ENCODE measurements at places on chromosomes 4 and X.

GRCh38 chrX:3639236-3639635 lies 74.2 kb downstream of the PRKX start:
- no peak for DNase-seq

- DNase-seq: no peak
Measured at GRCh38 chrX:107713543-107714205, 61.9 kb downstream of the TSC22D3 start.

- DNase-seq: no peak
Measured at GRCh38 chrX:119008110-119008744, 33.8 kb downstream of the LONRF3 start.

DNA sequence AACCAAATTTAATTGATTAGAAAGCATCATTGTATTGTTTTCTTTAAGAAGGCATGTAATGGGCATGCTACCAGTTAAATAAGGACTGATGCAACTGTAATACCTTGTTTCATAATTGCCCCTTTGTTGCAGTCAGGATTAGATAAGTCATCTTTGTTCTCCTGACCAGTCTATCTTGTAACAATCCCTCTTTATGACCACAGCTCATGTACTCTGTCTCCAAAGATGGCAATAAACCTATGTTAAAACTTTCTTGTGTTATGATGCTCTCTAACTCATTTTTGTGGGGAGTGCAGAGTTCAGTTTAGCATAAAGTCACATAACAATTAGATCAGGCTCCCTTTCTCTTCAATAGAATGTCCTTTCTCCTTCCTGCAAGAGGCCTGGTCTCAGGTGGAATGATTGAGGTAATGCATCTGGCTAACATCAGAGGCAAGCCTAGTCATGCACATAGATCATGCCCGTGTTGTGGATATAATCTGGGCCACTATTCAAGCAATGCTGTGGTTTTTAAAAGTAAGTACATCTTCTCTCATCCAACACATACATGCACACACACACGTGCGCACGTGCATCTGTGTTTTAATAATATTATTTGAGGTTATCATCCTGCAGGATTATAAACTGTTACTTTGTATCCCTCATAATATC lies 45.6 kb downstream of the TMEM154 start:
- no peak for DNase-seq

- no peak for DNase-seq
Measured at GRCh38 chr4:25162566-25162965, 2.3 kb upstream of the SEPSECS start.

- DNase-seq: no peak
Measured at GRCh38 chr4:158125310-158125709, 47.5 kb downstream of the GASK1B start.

- DNase-seq: no peak
Measured at GRCh38 chrX:123436512-123437136, 252.5 kb downstream of the GRIA3 start.

Data from stimulated activated CD4-positive, alpha-beta T cell treated with anti-CD3 and anti-CD28 coated beads, Interleukin-15, amount 100 ng/mL, for 1 hour (primary cell).